ENCODE measurements at places on chromosomes 3 and 15.
A peak's percentile ranks its signal among the peaks of the same experiment; 100 is the strongest.

GRCh38 chr3:189794518-189794917, 163.3 kb downstream of the TP63 start:
- DNase-seq: no peak

GRCh38 chr3:197718891-197719290, 17.8 kb downstream of the RUBCN start:
- no peak for DNase-seq

DNA sequence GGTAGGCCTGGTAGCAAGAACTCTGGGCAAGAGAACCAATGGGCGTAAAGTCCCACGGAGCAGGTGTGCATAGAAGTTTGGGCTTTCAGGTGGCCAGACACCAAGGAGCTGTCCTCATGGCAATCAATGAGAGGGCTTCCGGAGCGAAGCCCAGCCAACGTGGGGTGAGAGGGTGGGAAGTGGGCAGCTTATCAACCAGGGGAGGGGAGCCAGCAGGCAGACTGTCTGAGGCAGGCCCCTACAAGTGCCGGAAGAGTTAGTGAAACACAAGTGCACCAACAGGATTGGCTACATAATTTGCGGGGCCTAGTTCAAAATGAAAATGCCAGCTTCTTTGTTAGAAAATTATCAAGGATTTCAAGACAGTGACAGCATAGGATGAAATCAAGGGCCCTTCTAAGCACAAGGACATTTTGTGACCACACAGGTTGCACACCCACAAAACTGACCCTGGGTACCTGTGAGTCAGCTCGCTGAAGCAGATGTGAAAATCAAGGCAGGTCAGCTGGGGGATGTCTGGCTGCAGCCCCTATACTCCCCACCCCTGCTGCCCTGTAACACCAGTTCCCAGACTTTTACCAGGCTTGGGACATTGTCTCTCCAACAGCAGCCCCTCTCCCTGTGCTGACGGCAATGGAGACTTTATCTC, 102.1 kb upstream of the ETV5 start:
- DNase-seq: no peak

DNA sequence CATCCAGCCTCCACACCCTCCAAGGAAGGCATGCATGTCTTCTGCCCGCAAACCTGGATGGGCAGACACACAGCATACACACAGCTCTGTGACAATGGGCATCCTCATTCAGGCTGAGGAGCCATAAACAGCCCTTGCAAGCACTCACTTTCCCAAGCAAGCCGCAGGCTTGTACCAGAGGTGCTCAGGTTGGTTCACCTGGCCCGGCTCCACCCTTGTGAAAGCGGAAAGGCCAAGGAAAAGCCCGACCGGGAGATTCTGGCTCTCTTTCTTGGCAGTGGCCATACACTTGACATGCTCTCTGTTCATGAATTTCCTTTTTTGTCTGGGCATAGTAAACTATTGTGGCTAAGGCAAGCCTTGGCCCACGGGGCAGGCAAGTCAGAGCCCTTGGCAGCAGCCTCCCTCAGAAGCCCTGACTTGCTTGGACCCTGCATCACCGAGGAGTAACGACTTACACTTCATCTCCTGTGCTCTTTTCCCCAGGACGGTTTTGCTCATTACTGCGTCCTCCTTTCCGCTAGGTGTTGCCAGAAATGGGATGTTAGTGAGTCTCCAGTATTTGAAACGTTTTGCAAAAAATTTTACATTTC, 74.6 kb upstream of the BNC1 start:
- DNase-seq: no peak

GRCh38 chr3:29153811-29154210, 127.1 kb upstream of the RBMS3 start:
- DNase-seq: no peak

GRCh38 chr15:71748293-71748718, 62.0 kb upstream of the NR2E3 start:
- DNase-seq: no peak

DNA sequence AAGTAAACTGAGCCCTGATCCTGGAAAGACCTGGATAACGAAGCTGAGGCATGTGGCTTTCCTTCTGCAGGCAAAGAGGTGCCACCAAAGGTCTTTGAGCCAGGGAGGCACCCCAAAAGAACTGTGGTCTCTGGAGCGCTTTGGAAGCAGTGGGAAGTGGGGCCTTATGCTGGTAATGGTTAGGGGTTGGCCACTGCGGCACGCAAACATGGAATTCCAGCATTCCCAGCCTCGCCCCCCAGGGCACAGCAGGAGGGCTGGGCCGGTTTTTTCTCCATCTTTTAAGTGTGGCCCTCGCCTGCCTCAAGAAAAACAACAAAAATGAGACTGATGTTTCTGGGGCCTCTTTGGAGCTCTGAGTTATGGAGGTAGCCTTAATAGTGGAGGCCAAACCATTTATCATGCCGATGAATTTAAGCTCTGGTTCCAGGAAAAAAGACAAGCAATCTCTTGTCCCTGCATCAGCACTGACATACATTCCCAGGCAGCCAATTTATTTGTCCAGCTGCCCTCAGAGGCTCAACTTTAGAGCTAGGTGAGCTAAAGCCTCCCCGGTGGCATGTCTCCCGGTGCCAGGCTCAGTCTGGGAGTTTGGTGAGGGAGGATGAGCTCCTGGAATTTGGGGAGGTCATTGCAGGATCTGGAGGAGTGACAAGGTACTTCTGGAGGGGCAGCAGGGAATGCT, 109.0 kb downstream of the TLE3 start:
- DNase-seq: no peak

DNA sequence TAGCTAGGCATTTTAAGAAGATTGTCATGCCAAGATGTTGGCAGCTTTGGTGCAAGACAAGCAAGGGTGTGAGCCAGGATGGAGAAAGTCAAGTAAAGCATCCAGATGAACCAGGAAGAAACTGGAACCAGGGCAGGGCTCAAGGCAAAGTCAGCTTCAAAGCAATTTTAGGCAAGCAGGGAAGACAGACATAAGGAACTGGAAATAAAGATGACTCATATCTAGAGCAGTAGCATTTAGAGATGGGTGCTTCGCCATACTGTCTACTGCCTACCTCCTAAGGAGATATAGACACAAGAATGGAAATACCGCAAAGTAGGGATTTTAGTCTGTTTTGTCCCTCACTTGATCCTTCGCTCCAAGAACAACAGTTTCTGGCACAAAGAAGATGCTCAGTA, 59.9 kb downstream of the RYR3 start:
- DNase-seq: no peak

GRCh38 chr3:41503998-41504623, 304.8 kb downstream of the CTNNB1 start:
- no peak for DNase-seq

- no peak for DNase-seq
Observed at GRCh38 chr3:40453933-40454332, 3.2 kb upstream of the RPL14 start.

- DNase-seq: no peak
Observed at GRCh38 chr3:13380971-13381370, 39.2 kb downstream of the NUP210 start.

- DNase-seq: no peak
Observed at GRCh38 chr15:73034221-73034620, 18.0 kb upstream of the NEO1 start.

DNA sequence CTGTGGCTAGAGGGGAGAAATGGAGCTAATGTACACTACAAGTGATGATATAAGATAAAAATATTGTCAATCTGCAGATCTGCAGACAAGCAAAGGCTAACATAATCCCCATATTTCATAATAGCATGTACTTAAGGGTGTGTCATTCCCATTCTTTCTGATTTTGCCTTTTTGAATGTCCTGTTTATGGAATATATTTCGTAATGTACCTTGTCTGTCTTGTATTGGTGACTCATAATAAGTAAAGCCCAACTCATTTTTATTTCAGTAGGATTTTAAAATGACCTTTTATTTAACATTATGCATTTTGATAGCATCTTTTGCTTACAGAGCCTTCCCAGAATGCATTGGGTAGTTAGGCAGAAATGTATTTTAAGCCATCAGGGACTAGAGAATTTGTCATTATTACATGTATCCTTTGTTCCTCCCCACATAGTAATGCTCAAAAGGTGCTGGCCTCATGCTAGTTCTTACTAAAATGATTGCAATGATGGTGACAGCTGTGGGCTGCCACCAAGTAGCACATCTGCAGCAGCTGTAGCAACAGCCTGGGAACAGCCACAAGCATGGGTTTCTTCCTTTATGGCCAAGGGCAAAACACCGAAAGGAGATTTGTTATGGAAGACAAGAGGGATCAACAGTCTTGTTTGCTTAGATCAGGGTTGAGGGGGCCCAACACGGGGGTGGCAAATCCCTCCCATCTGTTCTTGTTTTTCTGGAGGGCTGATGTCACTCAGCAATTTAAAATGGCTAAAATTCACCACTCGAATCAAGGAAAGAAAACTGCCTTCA, 188.5 kb downstream of the CADPS start:
- DNase-seq: no peak

GRCh38 chr15:38316311-38316710, 63.7 kb downstream of the SPRED1 start:
- DNase-seq: no peak

DNA sequence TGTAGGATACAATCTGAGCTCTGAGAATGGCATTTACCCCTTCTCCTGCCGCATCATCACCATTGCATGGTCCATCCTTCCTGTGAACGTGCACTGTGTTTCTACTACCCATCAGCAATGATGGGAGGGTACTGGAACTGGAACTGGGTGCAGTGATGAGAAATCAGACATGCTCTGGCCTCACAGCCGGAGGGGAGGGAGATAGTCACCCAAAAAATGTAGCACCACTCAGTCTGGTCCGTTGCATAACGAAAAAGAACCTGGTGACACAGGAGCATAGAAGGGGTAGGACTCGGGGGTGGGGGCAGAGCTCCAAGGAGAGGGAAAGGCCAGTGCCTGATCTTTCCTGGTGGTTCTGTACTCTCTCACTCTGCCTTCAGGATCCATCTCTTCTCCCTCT, 205.0 kb downstream of the RPLP1 start:
- no peak for DNase-seq

- peak; percentile 82 for DNase-seq
Observed at GRCh38 chr15:91706322-91707032, 147.0 kb upstream of the SLCO3A1 start.

DNA sequence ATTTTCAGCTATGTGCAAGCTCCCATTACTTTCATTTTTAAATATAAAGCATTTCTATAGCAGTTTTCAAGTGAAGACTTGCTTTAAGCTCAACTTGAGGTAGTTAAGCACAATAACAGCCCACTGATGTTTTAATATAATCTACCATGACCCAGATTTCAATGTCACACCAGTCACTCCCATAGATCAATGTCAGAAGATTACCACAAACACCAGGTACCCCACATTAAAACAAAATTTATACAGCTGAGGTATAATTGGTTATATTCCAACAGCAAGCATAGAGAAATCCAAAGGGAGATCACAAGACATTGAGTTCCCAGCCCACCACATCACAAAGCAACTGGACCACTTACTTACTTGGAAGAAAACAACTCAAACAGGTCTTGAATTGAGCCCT, 22.8 kb downstream of the GTPBP8 start:
- DNase-seq: no peak

DNA sequence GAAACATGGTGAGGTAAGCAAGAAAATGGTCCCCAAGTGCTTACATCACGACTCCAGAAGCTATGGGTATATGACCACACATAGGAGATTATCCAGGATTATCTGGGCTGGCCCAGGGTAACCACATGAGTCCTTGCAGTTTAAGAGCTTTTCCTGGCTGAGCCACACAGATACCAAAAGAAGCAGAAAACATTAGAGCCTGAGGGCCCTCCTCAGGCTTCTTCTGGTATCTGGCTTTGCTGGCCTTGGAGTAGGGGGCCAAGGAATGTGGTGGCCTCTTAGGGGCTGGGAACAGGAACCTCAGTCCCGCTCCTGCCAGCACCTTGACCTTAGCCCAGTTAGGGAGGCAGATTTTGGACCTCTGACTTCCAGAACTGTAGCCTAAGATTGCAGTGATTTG, 259.1 kb downstream of the KCNMB2 start:
- DNase-seq: no peak

DNA sequence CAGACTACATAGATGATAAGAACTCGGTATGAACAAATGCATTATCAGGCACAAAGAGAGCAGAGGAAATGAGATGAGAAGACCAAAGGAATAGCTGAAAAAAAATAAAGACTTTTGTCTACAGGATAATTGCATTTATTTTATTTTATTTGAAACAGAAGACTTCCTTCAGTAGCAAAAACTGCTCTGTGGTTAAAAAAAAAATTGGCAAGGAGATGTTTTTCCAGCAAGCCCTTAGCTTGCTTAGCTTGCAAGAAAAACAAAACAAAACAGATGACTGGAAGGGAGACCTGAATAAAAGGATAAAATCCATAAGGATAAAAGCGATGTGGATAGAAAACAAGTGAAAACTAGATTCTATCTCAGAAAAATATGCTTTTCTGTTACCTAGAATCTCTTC, 9.1 kb upstream of the PPM1L start:
- DNase-seq: no peak

DNA sequence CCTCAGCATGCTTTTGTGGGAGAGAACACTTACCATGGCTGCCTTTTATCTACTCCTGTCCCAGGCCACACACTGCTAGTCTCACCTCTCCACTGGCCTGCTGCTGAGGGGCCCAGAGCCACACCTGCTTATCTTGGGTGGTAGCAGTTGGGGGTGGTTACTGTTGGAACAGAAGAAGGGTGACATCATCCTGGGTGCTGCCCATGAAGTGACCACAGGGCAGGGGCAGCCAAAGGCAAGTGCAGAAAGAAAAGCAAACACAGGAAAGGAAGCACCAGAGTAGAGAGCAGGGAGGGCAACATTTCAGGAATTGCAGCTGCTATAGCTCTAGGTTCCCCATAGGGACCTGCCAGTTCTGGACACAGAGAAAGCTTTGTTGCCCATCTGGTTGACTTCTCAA, 345.2 kb downstream of the VPS13C start:
- no peak for DNase-seq

DNA sequence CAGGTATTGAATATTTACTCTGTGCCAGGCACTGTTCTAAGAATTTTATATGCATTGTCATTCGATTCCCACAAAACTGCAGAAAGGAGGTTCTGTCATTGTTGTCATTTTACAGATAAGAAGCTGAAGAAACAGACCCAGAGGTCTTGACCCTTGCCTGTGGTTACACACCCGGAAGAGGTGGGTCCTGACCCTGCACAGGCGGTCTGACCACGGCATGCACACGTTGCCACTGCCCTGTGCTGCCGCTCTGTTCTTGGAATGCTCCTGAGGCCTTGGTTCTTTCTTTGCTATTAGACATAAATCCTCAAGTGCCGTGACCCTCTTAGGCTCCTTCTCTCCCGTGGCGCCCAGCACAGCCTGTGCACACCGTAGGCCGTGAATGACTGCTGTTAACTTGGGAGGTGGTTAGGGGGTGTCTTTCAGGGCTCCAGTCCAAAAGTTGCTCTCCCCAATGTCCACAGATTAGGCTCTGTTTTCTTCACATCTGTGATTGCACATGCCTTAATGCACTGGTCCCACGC, 74.1 kb upstream of the PLXNA1 start:
- no peak for DNase-seq

- DNase-seq: no peak
Observed at GRCh38 chr3:12722226-12722625, 36.8 kb downstream of the TMEM40 start.

GRCh38 chr3:128917291-128917690, 37.9 kb downstream of the ACAD9 start:
- no peak for DNase-seq

Data from endothelial cell (in vitro differentiated cells).